ENCODE measurements at places on chromosomes 6 and 20. TPM values are rescaled to one million over a fixed set of nuclear protein-coding genes. Genes with fewer than 3 reads are reported as not detected.
A peak's percentile ranks its signal among the peaks of the same experiment; 100 is the strongest.

- no peak for DNase-seq
These were observed 60.1 kb upstream of the MLN start for GRCh38 chr6:33863723-33864440.

GRCh38 chr6:154352898-154353585, 3.6 kb downstream of the IPCEF1 start:
- no peak for DNase-seq

GRCh38 chr20:41627001-41627495, 8.9 kb upstream of the CHD6 start:
- no peak for DNase-seq

GRCh38 chr6:13484138-13484708, 3.2 kb downstream of the GFOD1 start:
- DNase-seq, result no peak

DNA sequence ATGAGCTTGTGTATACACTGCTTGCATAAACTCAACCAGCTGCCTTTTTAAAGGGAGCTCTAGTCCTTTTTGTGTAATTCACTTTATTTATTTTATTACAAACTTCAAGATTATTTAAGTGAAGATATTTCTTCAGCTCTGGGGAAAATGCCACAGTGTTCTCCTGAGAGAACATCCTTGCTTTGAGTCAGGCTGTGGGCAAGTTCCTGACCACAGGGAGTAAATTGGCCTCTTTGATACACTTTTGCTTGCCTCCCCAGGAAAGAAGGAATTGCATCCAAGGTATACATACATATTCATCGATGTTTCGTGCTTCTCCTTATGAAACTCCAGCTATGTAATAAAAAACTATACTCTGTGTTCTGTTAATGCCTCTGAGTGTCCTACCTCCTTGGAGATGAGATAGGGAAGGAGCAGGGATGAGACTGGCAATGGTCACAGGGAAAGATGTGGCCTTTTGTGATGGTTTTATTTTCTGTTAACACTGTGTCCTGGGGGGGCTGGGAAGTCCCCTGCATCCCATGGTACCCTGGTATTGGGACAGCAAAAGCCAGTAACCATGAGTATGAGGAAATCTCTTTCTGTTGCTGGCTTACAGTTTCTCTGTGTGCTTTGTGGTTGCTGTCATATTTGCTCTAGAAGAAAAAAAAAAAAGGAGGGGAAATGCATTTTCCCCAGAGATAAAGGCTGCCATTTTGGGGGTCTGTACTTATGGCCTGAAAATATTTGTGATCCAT, 15.3 kb downstream of the TNFAIP3 start:
- no peak for DNase-seq

- peak; percentile 47 for DNase-seq
These were observed 23.5 kb upstream of the IBTK start for GRCh38 chr6:82270881-82271635.

DNA sequence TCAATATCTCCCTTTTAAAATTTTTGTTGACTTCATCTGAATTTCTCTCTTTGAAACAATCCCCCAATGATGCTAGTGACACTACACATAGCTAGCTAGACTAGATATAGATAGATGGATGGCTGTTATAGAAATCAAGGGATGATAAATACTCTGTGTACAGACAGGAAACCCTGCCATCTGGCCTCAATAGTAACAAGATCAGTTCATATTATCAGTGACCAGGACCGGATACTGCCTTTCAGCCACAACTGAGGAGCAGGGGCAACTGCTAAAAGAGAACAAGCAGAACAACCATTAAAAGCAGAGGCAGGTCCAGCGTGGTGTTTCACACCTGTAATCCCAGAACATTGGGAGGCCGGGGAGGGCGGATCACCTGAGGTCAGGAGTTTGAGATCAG, 118.3 kb upstream of the FAM184A start:
- no peak for DNase-seq

DNA sequence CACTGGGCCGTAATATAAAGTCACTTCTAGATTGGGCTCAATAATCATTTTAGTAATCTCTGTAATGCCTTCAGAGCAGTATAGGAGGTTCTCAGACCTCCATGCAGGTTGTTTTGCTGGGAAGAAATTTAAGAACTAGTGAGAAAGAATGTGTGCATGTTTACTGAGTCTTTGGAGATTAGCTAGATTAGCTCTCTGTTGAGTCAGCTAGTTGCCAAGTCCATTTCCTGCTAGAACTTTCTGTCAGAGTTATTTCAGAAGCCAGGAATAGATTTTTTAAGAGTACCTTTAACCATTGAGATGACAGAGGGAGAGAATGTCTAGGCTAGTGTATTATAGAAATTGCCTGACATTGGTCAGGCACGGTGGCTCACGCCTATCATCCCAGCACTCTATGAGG, 33.3 kb downstream of the ORC3 start:
- DNase-seq, result no peak

- no peak for DNase-seq
These were observed 12.1 kb downstream of the CD93 start for GRCh38 chr20:23074052-23074451.

DNA sequence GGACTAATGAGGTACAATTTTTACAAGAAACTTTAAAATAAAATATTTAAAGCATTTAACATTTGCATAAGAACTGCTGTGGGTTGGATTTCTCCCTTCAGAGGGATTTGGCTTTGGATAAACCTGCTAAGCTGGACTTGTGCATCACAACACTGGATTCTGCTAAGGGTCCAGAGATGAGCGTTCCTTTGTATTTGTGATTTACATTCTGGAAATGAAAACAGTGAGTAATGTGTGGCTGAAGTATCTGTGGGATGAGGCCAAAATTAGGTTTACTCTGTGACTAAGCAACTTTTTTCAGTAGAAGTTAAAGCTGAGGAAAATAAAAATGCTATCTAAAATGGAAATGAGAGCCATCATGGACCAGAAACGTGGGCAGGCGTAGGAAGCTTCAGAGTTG, 494.3 kb downstream of the EPM2A start:
- no peak for DNase-seq

RAET1E gene
- 0.13 TPM for polyA plus RNA-seq

GRCh38 chr6:4347877-4348276, 212.5 kb upstream of the ECI2 start:
- DNase-seq, result no peak

- no peak for DNase-seq
These were observed 31.3 kb downstream of the KCNK5 start for GRCh38 chr6:39197922-39198500.

DNA sequence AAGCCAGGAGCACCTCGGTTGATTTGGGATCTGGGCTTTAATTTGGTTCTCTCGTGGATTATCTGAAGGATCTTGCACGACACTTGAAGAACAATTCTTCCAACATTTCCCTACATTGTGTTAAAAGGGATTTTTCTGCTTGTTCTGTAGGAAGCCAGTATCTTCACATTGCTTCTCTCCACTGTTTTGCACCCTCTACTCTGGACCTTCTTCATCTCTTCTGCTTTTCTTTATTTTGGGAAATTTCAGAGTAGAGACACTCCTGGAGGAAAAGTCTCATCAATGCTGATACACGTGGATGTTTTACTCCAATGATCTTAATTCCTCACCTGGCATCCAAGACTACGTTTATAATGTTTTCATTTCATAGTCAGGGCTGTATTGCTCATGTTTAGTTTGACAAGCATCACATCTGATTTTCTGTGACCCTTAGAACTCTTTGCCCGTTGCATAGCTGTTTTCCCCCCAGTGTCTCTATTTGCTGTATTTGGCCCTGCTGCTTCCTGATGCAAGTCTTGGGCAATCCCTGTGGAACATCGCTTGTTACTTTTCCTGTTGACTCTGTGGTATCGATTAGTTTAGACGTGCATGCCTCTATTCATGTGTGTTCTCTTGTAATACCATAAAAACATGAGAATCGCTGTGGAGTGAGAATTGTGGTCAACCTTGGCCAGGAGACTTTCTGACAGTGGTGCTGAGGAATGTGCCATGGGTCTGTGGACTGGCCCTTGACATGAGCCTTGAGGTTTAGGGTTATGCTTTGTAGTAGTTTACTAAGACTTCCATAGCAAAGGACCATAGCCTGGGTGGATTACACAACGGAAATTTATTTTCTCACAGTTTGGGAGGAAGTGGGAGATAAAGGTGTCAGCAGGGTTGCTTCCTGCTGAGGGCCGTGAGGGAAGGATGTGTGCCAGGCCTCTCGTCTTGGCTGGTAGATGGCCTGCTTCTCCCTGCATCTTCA, 12.5 kb downstream of the PLCB1 start:
- no peak for DNase-seq

VSX1 gene
- not detected for polyA plus RNA-seq

DNA sequence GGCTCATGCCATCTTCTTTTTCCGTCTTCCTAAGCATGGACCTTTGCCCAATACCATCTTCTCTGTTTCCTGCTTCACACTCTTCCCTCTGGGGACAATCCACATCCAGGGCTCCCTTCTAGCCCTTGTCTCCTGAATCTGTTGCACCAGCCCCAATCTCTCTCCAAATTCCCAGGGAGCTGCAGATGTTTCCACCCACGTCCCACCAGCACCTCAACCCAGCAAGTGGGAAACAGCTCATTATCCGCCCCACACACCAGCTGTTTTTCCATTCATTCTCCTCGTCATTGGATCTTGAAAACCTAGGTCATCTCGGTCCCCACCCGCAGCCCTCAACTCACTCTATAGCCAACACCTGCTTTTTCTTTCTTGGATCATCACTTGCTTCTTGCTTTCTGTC, 185.0 kb upstream of the CDYL start:
- no peak for DNase-seq

- no peak for DNase-seq
These were observed at the start of gene MYT1 for GRCh38 chr20:64164123-64164836. Gene MYT1, plus strand, starts transcription at chr20:64164452. Its CDS starts 34,410 bp downstream, at chr20:64198862.

- no peak for DNase-seq
These were observed 454.6 kb upstream of the KHDRBS2 start for GRCh38 chr6:62740596-62740995.

DNA sequence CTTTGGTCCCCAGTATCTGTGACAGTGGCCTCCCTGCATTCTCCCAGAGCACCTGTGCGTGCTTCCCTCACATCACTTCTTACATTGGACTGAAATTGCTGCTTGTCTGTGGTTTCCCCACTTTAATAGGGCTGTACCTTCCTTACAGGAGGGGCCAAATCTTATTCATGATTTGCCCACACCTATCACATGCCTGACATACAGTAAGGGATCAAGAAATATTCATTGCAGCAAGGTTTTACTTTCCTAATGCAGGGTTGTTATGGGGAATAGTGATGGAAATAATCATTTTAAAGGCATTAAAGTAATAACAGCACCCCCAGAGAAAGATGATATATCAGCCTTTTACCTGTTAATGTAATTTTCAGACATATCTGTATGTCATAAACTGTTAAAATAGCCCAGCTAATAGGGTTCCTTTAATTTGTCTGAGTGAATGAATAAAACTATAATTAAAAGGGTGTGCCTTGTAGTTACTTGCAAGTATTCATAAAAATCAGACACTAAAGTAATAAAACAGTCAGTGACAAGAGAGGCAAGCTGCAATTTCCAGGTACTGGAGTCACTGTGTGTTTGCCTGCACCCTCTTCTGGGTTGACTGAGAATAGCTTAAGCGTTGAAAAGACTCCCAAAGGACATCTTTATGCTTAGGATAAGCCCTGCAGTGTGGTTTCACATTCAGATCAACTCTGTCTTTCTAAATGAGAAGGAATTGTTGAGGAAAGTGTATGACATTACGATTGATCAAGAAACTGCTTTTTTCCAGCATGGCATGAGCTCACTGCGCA, 182.7 kb downstream of the PHACTR1 start:
- DNase-seq, result peak; percentile 5

- DNase-seq, result peak; percentile 54
These were observed 2.4 kb downstream of the TCF21 start for GRCh38 chr6:133891149-133891926.

DNA sequence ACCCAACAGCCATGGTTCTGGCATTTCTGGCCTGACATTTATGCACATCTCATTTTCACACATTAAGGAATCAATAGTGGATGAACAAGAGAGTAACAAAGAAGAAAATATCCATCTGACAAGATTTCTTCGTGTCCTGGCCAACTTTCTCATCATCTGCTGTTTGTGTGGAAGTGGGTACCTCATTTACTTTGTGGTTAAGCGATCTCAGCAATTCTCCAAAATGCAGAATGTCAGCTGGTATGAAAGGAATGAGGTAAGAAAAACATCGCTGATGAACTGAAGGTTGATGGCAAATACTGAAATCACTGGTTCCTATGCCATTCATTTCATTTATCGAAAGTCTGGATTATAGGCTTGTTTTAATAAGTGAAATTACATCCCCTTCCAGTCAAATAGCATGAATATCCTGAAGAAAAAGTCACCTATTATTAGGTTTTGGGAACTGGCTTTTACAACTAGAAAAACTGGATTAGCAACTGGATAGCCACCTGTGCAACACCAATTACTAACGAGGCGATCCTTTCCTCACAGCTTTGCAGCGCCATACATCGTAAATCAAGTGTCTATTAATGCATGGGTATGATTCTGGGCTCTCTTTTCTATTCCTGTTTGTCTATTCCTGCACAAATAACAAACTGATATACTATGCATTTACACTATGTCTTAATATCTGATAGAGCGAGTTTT, 50.2 kb upstream of the NOP56 start:
- peak; percentile 16 for DNase-seq

KIF3B gene
- polyA plus RNA-seq, result 62.0 TPM

C6orf15 gene
- not detected for polyA plus RNA-seq

GRCh38 chr6:170187669-170188566, 103.0 kb downstream of the DLL1 start:
- DNase-seq, result no peak

DNA sequence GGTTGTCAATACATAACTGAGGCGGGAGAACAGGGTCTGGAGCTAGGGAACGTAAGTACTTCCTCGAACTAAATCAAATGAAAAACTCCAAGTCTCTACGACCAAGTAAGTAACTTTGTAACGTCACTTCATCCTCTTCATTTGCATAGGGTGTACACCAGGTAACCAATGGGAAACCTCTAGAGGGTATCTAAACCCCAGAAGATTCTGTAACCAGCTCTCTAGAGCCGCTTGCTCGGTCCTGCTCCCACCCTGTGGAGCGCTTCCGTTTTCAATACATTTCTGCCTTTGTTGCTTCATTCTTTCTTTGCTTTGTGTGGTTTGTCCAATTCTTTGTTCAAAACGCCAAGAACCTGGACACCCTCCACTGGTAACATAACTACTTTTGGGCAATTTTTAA, 133.5 kb upstream of the TMEM170B start:
- DNase-seq, result no peak

- DNase-seq, result no peak
These were observed 121.6 kb downstream of the CD164 start for GRCh38 chr6:109260701-109261100.

CLPSL2 gene
- polyA plus RNA-seq, result not detected

PSMF1 gene
- 77.0 TPM for polyA plus RNA-seq

- no peak for DNase-seq
These were observed 36.4 kb upstream of the MYB start for GRCh38 chr6:135144673-135145062.

DNA sequence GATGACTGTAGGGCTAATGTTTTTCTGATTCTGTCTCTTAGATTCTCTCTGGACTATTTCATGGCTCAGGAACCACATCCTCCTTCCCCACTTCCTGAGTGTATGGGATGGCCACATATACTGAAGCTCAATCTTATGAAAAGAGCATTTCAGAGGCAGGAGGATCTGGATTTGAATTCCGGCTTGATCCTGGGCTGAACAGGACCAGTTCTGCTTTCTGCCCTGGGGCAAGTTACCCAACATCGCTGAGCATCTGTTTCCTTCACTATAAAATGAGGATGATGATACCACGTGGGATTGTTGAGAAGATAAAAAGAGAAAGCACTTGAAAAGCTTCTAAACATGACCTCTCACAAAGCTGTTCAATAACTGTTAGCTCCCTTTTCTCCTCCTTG, 168.4 kb upstream of the TNFAIP3 start:
- DNase-seq, result no peak
